Upper lobe of right lung (tissue), 1 donor: ENCODE measurements at places on chromosomes 6 and 20. TPM values are rescaled to one million over a fixed set of nuclear protein-coding genes. Genes with fewer than 3 reads are reported as not detected.

DNA sequence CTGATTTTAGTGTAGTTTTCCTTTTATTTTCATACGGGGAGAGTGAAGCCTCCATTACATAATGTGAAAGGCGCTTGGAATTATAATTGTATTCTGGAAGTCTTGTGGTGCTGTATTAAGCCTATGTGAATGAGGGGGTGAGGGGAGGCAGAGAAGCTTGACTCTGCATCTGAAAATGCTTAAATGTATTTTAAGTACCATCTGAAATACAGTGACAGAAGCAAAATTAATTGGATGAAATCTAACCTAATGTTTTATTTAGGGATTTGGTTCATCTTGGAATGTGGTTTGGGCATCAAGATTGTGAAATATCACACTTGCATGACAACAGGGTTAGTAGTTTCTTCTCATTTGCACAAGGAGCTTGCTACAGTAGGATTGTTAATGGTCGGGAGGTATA lies 41.2 kb downstream of the TMEM200A start:
- DNase-seq = no peak

DNA sequence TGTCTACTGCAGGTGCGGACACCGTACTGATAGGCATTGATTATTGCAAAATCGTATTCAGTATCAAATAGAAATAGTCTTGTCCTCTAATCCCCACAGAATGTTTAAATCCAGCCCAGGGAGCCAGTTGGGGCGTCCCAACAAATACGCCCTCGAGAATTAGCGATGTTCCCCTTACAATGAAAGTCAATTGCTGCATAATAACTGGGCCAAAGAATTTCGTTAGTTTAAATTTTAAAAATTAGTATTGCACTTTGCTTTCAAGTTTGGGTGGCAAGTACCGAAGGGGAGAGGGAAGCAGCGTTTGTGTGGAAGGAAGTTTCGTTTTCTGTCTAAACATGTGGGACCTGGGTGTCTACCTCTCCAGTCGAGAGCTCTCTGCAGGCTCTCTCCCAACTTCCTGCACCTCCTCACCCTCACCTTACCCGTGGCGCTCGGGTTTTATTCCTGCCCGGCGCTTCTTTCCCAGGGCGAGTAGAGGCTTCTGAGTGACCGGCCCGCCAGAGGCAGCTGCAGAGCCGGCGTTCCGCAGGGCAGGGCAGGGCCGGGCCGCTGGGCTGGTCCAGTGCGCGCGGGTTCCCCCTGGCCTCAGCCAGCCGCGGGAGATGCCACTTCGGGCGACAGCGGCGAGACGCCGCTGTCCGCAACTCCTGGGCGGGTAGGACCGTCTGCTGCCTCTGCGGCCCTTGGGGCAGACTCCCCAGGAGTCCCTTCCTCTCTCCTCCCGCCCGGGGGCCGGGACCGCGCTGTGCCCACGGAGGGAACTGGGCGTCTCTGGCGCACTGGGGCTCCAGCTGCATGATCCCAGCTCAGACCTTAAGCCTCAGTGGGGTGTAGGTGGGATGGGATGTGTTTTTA lies 862 bp upstream of the TFAP2C start:
- DNase-seq = no peak

The ADGRF5 gene
- 283 TPM for total RNA-seq

- DNase-seq = no peak
Measured at GRCh38 chr20:50435397-50436051, 74.7 kb upstream of the PTPN1 start.

The VGLL2 gene
- total RNA-seq = not detected

DNA sequence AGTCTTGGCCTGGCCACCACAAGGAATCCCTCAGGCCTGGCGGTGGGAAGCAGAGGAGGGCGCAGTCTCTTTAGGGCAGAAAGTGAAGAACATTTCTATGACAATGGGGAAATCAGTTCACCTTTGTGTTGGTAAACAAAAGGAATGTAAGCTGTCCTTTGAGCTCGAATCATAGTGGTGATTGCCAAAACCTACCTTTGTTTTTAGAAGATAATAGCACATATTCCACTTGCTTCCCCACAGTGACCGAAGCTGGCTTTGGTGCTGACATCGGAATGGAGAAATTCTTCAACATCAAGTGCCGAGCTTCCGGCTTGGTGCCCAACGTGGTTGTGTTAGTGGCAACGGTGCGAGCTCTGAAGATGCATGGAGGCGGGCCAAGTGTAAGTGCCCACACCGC lies 144.1 kb downstream of the MTHFD1L start:
- no peak for DNase-seq

DNA sequence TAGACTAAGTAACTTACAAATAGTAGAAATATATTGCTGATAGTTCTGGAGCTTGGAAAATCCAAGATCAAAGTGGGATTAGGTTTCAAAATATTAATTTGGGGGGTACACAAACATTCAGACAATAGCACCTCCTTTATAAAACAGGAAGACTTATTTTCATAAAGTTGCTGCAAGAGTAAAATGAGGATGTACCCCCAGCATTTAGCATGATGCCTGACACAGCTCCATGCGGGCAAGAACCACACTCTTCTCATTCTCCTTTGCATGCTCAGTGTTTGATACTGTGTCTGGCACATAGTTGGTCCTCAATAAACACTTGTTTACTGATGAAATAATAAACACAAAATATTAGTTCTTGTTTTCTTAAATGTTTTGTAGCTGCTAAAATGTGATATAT lies 332.9 kb downstream of the TFAP2A start:
- no peak for DNase-seq

The ENPP1 gene
- 3.4 TPM for total RNA-seq

GRCh38 chr20:60261333-60261732 lies 303.1 kb downstream of the CDH26 start:
- DNase-seq = no peak

The PRL gene
- not detected for total RNA-seq

GRCh38 chr6:149056777-149057463 lies 260.6 kb upstream of the TAB2 start:
- no peak for DNase-seq

DNA sequence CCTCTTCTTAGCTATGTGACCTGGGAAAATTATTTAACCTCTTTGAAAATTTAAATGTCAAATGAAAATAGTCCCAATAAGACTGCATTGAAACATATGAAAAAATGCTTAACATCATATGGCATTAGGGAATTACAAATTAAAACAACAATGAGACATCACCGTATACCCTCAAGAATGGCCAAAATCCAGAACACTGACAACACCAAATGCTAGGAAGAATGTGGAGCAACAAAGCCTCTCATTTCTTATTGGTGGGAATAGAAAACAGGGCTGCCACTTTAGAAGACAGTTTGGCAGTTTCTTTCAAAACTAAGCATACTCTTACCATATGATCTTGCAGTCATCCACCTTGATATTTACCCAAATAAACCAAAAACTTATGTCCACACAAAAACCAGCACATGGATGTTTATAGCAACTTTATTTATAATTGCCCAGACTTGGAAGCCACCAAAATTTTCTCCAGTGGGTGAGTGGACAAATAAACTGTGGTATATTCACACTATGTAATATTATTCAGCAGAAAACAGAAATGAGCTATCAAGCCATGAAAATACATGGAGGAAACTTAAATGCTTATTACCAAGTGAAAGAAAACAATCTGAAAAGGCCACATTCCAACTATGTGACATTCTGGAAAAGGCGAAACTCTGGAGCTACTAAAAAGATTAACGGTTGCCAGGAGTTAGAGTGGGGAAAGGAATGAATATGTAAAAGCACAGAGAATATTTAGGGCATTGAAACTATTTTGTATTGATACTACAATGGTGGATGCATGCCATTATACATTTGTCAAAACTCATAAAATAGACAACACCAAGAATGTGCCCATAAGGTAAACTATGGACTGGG lies 459.9 kb downstream of the GRIK2 start:
- DNase-seq = no peak

DNA sequence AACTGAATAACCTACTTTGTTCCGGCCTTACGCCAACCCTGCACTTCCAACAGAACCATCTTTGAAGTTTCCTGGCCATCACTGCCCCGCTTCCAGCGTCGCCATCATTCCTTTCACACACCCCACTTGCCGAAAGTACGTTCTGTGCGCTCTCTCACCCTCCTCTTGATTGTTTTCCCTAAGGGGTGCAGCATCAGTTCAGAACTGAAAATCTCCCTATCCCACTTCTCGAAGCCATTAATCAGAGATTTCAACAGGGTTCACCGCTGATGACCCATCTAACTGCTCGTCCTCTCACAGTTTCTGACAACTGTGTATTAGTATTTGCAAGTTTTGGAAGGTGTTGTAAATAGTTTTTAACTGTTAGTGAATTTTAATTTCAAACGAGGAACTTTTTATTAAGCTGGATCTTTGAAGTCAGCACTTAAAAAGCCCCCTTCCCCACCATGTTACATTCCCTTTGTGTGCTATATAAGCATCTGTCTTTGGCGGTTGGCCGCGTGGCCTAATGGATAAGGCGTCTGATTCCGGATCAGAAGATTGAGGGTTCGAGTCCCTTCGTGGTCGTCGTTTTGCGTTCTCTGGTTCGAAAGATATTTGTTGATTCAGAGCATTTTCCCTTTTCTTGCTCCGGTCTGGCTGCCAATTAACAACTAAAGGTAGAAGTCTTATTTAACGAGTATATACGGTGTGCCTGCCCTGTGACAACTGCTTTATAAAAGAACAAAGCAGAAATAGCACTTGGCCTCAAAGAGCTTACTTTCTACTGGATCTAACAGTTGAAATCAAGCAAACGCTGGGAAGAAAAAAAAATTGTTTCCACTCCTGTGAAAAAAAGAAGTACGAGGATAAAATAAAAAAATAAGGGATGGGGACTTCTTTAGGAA lies 42.6 kb downstream of the TRIM27 start:
- DNase-seq = no peak

The LINC00237 gene
- total RNA-seq = not detected

The SYCP2 gene
- total RNA-seq = 1.9 TPM

DNA sequence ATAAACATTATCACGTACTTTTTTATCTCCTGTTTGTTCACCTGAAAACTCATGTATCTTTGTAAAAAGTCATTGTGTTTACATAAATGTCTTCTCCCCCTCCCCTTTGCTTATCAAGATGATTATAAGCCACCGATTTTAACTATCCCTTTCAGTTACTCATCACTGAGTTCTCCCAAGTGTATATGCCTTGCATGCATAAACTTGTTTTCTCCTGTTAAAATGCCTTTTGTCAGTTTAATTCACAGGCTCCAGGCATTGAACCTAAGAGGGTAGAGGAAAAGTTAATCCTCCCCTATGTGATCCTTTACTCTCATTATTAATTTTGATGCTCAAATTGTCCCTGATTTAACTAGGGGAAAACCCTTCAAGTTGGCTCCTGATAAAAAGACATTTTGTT lies 24.2 kb downstream of the ANKEF1 start:
- DNase-seq = no peak

GRCh38 chr20:62487561-62488354 lies 12.0 kb upstream of the GATA5 start:
- DNase-seq = no peak

The SIM1 gene
- total RNA-seq = not detected

DNA sequence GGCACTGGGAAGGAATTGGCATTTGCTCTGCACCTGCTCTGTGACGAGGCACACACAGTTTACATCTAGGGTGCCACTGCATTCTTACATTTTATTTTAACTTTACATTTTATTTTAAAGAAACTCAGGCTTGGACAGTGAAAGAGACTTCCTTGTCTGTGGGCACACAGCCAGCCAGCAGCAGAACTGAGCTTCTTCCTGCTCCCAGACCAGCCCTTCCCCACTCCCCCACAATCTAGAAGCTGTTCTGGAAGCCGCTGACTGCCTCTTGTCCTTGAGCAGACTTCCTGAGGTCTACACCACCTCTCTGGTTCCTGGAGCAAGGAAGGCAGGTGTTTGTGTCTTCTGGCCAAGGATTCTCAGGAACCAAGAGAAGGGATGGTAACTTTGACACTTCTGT lies 27.9 kb upstream of the CD93 start:
- peak; percentile 73 for DNase-seq

GRCh38 chr6:144690133-144690532 lies 405.0 kb downstream of the UTRN start:
- no peak for DNase-seq

The APOM gene
- 2.6 TPM for total RNA-seq

DNA sequence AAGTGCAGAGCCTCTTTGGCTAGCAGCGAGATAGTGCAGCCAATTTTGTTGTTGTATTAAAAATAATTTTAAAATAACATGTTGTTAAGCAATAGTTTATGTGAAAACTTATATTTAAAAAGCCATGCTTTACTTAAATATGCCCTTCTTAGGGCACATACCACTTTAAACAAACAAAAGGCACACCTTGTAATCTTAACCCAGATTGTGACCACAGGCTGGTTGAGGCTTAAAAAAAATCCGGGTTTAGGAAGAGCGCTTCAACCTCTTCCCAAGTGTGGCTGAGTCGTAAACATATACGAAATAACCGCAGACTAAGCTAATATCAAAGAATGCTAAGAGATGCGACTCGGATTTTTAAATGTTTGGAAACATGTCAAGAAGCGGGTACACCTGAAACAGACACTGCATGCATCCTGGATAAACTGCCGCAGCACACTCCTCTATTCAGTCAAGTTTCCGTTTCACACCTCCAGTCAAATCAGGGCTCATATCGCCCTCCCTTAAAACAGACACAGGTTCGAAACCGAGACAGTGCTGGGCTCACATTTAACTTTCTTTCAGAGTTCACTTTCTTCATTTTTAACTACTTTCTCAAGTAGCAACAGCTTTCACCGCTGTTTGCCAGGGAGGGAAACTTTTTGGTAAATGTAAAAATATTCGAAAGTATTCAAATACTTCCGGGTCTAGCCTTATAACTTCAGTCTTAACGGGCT lies 1.5 kb downstream of the DEK start:
- no peak for DNase-seq
